Cortex of kidney (tissue), 1 donor: ENCODE measurements at places on chromosomes 7 and 10.

DNA sequence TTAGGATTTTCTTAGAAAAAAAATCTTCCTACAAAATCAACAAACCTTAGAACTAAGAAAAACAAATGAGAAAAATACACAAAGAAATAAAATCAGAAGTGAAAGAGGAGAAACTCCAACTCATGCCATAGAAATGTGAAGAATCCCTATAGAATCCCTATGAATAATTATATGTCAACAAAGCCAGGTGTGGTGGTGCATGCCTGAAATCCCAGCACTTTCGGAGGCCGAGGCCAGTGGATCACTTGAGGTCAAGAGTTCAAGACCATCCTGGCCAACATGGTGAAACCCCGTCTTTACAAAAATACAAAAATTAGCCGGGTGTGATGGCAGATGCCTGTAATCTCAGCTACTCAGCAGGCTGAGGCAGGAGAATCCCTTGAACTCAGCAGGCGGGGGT lies 27.1 kb downstream of the ACSM6 start:
- DNase-seq = no peak

- no peak for DNase-seq
Measured at GRCh38 chr7:1223196-1223981, 9.3 kb upstream of the UNCX start.

GRCh38 chr7:131655866-131656265 lies 99.4 kb upstream of the PODXL start:
- no peak for DNase-seq

DNA sequence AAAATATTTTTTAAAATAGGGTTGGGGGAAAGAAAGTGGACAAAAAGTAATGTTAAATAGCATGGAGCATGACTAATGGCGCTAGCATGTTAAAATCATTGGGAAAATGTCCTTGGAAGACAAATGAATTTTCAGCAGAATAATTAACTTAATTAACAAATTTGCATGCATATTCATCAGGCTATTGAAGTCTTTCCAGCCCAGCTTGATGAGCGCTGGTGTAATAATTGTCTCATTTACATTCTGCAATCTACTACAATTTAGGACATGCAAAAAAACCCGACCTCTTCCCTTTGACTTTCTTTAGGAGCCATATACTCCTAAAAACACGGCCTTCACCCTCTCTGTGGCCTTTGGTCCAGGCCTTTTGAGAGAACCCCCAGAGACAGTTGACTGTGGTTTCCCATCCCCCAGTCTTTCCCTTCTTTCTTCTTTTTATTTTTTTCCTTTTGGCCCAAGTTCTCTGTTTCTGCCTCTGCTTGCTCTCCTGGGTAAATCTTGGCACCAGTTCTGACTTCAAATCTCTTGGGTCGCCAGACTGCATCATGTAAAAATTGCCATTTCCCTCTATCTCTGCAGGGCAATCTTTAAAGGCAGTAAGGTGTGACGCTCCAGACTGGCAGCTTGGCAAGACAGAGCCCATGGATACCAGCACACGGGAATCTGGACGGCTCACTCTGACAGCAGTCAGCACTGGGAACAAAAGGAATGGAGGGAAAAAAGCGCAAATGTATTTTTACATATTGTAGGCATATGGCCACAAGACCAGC lies 105.5 kb downstream of the NEUROD6 start:
- DNase-seq = no peak

DNA sequence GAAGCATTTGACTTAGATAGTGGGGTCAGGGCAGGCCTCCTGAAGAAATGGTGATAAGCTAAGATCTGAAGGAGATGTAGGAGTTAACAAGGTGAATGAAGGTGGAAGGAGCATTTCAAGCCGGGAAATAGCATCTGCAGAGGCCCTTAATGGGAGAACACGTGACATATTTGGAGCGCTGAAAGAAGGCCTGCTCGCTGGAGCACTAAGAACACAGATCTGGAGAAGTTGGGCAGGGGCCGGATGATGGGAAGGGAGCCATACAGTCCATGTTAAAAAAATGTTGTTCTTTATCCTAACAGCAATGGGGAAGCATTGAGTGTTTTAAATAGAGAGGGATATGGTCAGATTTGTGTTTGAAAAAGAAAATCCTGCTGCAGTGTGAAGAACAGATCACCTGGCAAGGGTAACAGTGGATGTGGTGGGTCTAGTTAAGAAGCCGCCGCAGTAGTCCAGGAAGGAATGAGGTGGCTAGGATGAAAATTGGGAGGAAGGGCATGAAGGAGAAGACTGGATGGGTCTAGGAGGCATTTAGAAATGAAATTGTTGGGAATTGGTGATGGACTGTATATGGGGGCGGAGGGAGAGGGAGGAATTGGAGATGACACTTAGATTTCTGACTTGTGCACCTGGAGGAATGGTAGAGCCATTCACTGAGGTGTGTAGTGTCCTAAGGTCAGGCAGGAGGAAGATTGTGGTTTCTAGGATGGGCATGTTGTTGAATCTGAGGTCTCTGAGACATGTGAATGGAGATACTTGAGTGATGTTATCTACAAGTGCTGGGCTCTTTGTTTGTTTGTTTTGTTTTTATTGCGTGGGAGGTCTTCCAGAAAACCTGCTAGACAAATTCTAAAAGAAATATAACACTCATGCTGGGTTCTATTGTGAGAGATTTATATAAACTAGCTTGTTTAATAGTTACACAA lies 58.4 kb downstream of the MET start:
- no peak for DNase-seq

DNA sequence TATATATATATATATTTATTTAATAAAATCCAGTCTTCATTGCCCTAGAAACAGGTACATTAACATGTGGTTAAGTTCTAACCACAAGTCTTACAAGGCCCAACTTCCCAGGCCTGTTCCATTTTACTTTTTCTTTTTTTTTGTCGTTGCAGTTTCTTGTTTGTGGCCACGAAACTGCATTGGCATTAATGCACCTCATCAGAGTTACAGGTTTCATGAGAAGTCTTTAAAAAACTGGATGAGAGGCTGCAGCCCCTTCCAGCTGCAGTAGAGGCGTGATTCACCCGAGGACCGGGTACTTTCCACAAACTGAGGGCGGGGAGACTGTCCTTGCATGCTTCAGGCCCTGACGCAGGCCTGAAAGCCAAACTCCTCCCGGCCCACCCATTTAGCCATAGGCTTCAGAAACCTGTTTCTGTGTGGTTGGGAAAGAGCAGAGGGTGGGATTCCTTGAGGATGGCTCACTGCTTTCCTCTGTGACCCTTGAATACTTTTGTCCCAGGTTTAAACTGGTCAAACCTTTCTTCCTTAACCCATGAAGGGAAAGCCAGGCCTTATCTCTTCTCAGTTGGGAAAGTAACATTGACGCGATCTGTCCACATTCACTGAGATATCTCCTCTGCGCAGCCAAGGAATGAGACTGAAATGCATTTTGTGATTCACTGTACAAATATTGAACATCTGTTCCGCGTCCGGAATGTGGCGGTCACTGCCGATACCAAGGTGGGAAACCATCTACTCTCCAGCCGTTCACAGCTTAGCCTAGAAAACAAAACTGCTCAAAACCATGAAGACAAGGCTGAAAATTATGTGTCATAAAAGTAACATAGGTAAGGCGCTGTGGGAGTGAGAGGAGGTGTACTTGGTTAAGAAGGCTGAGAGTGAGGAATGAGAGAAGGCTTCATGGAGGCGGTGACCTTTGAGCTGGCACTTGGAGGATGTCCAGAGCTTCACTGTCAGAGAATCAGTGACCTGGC lies 311.7 kb downstream of the GATA3 start:
- DNase-seq = no peak

- DNase-seq = no peak
Measured at GRCh38 chr7:128014811-128015210, 16.4 kb downstream of the LRRC4 start.

DNA sequence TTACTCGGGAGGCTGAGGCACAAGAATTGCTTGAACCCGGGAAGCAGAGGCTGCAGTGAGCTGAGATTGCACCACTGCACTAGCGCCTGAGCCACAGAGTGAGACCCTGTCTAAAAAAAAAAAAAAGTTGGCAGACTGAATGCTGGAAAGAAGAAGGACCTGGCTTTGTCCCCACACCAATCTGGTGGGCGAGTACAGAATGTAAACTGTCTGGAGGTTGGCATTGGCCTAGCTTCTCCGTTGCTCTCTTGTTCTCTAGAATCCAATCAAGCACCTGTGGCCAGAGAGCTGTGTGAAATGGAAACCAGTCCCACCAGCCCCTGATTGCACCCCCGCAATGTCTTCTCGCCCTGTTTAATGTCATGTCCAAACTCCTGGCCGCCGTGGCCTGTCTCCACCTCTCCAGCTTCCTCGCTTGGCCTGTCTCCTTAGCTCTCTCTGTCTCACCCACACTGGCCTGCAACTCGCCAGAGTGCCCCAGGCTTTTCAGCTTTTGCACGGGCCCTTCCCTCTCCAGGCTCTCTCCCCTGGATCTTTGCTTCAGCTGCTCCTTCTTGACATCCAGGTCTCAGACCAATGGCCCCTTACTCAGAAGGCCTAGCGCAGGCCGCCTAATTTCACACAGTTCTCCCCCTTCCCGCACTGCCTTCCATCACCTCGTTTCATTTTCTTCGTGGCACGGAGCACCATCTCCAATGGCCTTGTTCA lies 670 bp upstream of the AGK start:
- DNase-seq = no peak

DNA sequence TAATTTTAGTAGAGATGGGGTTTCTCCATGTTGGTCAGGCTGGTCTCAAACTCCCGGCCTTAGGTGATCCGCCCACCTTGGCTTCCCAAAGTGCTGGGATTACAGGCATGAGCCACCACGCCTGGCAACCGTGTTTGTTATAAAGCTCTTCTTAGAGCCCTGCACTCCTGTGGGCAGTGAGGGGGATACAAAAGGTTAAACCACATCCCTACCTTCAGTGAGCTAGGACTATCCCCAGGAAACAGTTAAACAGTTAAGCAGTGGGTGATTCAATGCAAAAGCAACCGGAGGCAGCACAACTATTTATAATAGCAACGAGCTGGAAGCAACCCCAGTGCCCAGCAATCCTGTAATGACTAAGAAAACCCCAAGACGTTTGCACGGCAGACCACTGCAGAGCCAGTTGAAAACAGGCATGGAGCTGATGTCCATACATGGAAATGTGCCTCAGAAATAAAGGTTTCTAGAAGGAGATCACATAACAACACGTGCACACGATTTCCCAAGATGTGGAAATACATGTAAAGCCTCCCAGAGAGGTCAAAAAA lies 107.2 kb upstream of the LYZL2 start:
- DNase-seq = no peak

DNA sequence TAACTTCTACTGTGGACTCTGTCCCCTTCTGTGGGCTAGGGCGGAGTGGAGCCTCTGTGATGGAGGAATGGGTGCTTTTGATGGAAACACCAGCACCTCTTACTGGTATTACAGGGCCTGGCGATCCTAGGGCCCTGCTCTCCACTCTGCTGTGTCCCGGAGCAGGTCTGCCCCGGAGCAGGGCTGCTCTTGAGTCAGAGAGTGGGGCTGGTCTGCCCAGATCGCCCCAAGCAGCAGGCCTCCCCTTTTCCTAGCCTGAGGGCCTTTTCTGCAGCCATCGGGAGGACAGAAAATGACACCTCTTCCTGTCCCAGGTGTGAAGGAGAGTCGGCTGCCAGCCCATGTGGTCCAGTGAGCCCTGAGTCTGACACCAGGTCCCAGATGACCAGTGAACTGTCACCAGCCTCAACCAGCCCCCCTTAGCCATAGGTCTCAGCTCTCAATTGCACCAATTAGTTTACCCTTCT lies 1.4 kb downstream of the ZNF282 start:
- no peak for DNase-seq

- no peak for DNase-seq
Measured at GRCh38 chr7:26390016-26390415, 98.4 kb downstream of the SNX10 start.

GRCh38 chr7:110964775-110965174 lies 126.2 kb upstream of the LRRN3 start:
- no peak for DNase-seq

- DNase-seq = no peak
Measured at GRCh38 chr10:15331461-15331860, 39.6 kb downstream of the FAM171A1 start.

DNA sequence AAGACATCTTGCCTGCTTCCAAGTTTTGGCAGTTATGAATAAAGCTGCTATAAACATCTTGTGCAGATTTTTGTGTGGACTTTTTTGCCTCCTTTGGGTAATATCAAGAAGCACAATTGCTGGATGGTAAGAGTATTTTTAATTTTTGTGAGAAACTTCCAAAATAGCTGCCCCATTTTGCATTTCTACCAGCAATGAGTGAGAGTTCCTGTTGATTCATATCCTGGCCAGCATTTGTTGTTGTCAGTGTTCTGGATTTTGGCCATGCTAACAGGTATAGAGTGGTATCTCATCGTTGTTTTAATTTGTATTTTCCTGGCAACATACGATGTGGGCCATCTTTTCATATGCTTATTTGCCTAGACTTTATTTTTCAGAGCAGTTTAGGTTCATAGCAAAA lies 53.9 kb downstream of the BTAF1 start:
- no peak for DNase-seq

GRCh38 chr10:1057106-1057657 lies 997 bp downstream of the WDR37 start:
- DNase-seq = no peak

GRCh38 chr10:9211228-9211627 lies 1156.7 kb downstream of the GATA3 start:
- DNase-seq = no peak

DNA sequence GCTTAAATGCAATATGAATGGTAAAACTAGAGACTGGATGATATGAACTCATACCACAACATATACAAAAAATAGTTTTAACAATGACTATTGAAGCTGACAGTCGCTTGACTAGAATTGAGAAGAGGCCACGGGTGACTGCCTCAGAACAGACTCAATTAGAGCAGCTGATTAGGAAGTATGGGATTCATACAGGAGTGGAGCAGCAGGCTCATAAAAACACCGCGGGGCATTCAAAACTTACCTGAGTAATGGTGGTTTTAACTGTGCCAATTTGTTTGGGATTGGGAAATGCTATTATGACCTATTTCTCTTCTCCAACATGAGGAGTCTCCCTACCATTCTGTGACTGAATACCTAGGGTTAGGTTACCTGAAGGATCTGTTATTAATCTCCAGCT lies 2.1 kb downstream of the CADPS2 start:
- no peak for DNase-seq

GRCh38 chr10:112724404-112724991 lies 225.5 kb upstream of the TCF7L2 start:
- no peak for DNase-seq

DNA sequence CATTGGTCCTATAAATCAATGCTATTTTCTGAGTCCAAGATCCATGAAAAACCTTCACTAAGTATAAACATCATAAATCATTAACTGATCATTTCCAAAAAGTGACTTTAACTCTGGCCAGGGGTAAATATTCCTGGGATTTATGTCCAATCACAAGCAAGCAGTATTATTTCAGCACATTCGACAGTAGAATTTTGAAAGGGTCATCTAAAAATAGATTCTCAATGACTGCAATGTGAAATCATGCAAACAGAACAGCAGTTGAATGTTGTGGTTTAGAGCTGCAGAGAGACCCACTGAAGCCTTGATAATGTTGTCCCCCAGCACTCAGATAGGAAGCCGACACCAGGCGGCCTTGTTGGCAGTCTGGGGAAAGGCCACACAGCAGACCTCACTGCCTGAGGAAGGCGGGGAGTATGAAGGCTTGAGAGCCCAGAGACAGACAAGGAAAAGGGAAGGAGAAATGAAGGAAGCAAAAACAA lies 38.1 kb downstream of the FAM107B start:
- DNase-seq = no peak
